Tibial nerve (tissue), 4 donors: ENCODE measurements at places on chromosomes 2 and 18. TPM values are rescaled to one million over a fixed set of nuclear protein-coding genes. Genes with fewer than 3 reads are reported as not detected.

GPBAR1 gene
- total RNA-seq = 21.1 TPM

INPP5D gene
- 43.8 TPM for total RNA-seq

CXCR1 gene
- total RNA-seq = not detected

ANKRD53 gene
- 1.4 TPM for total RNA-seq

CRYGC gene
- not detected for total RNA-seq

SNRNP27 gene
- 108 TPM for total RNA-seq

DNA sequence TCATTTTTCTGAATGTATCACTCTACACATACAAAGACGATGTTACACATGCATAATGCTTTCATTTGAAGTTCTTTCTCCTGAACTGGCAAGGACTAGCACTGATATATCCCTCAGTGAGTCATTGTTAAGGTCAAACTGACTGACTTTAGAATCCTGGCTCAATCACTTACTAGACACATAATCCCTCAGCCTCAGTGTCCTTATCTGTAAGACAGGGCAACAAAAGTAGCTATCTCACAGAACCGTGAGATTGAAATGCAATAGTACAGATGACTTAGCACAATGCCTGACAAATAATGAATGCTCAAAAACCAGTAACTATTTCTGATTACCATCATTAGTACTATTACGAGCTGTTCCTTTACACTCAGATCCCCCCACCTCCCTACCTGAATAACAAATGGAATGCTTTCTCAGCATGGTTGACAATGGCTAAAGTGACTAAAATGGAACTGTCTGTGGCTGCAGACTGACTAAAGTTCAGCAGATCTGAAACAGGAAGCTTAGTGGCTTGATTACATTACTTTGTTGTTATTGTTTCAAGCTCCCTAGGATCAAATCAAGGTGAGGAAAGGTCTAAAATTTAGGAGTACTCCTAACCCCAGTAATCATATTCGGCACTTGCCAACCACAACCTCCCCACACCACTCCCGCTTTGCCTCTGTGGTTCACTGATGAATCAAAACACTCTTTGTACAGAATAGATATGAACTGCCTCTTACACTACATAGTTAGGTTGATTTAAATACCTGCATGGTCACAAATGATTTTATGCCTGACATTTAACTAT lies 35.8 kb upstream of the CACNB4 start:
- no peak for DNase-seq
- H3K4me3 ChIP-seq = no peak overlapping the region
- no peaks in the 10 kb centered on the region for H3K4me1 ChIP-seq

- peaks cover 11% of the 10 kb centered on the region for H3K4me1 ChIP-seq
- no peak for DNase-seq
- no peaks in the 10 kb centered on the region for H3K27me3 ChIP-seq
Observed at GRCh38 chr2:8670580-8670979, 11.3 kb upstream of the ID2 start.

- no peak overlapping the region for H3K4me3 ChIP-seq
- DNase-seq = no peak
- no peaks in the 10 kb centered on the region for H3K4me1 ChIP-seq
- H3K27ac ChIP-seq = no peak overlapping the region
- no peaks in the 10 kb centered on the region for H3K36me3 ChIP-seq
- no peaks in the 10 kb centered on the region for H3K27me3 ChIP-seq
Observed at GRCh38 chr2:10475811-10476660, 27.9 kb upstream of the ODC1 start.

DNA sequence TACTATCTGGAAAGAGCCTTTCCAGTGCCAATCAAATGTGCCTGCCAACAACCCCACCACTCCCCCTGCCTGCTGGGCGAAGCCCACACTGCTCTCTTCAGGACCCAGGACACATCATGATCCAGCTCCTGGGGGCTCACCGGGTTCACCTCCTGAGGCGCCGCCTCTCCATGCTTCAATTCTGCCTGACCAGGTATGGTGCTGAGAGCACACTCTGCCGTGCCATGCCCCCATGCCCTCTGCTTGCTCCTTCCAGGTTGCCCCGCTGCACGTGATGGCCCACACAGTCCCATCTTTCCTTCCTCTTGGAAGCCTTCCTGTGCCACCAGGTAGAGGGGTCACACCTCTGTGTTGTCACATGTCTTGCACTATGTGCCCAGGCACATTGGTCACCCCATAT lies 47.5 kb downstream of the ASB18 start:
- H3K27ac ChIP-seq = no peak overlapping the region
- no peaks in the 10 kb centered on the region for H3K36me3 ChIP-seq
- no peaks in the 10 kb centered on the region for H3K4me1 ChIP-seq
- no peak overlapping the region for H3K4me3 ChIP-seq
- DNase-seq = no peak

DNA sequence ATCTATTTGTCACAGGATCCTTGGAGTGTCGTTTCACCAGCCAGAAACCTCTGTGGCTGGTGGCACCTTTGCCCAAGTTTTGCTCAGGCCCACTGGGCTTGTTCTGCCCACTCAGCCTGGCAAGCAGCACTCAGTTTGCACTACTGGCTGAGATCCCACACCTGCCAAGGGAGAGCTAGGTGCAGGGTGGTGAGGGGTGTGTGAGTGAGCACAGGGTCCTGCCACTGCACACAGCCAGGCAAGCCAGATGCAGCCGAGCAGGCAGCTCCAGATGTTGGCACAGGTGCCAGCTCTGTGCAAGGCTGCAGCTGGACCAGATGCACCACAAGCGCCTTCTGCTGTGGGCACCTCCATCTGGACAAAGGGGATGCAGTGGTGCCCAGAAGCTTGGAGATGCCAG lies 281.7 kb upstream of the UBE2E3 start:
- no peak overlapping the region for H3K27ac ChIP-seq
- no peak for DNase-seq
- no peak overlapping the region for H3K4me3 ChIP-seq

DNA sequence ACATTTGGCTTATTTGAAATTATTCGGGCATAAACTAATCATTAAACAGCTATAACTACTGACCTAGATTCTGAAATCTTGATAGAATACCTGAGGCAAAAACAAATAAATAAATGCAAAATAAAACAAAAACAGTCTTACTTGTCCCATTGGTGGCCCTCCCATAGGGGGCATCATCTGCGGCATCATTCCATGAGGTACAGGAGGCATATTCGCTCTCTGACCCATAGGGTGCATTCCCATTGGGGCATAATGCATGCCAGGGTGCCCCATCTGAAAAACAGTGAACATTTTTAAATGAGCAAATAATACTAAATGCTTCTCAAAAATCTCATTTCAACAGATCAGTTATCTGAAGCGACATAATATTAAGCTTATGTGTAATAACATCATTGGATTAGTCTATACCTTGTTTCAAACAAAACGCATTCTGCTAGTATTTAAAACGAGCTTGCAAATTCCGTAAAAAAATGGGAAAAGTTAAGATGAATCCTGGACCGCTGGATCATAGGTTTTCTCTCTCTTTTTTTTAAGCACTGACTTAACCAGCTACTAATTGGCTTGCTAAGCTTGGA lies 1.3 kb downstream of the PRPF40A start:
- DNase-seq = no peak
- H3K4me1 ChIP-seq = peaks cover 12% of the 10 kb centered on the region
- H3K27me3 ChIP-seq = no peaks in the 10 kb centered on the region
- H3K27ac ChIP-seq = no peak overlapping the region
- H3K4me3 ChIP-seq = no peak overlapping the region
- peaks cover 28% of the 10 kb centered on the region for H3K36me3 ChIP-seq

DNA sequence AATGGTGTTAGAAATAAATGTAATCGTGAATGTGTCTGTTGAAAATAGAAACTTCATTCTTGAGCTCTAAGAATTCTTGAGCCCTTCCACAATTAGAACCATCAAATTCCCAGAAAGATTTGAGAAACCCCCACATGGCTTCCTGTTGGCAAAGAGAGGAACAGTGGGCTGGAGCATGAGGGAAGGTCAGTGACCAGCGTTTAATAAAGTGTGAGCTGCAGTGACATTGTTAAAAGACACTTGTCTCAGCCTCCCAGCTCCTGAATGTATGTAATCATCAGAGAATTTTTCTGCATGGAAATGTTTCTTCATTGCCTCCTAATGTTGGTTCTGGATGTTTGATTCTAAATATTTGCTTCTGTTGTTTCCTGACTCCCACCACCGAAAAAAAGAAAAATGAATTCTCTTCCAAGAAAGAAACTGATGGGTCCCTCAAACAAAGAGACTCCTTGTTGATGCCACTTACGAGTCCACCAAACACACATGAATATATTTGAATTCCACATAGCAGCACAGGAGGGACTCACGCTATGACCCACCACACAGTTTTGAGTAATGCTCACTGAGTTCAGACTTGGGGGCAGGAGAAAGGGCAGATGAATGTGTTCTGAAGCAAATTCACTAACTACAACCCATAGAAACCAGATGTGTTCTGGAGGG lies 225.1 kb upstream of the KLHL29 start:
- no peaks in the 10 kb centered on the region for H3K27me3 ChIP-seq
- H3K36me3 ChIP-seq = no peaks in the 10 kb centered on the region
- no peak overlapping the region for H3K27ac ChIP-seq
- no peaks in the 10 kb centered on the region for H3K4me1 ChIP-seq
- DNase-seq = no peak

DNA sequence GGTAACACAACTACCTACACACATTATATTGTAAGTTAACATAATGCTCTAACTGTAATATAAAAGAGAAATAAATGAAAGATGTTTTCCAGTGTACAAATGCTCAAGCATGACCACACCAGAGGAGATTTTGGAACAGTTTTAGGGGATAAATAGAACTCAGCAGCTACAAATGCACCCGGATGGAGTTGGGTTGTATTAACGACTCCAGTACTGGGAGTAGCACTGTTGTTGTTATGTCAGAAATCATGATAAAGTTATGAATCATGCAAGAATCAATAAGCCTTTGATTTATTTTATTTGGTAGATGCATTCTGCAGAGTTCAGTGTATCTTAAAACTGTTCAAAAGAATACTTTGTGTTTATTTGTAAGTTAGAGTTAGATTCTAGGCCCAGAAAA lies 126.9 kb downstream of the MAP3K20 start:
- H3K4me3 ChIP-seq = no peak overlapping the region
- no peaks in the 10 kb centered on the region for H3K27me3 ChIP-seq
- DNase-seq = no peak
- H3K27ac ChIP-seq = no peak overlapping the region

DNA sequence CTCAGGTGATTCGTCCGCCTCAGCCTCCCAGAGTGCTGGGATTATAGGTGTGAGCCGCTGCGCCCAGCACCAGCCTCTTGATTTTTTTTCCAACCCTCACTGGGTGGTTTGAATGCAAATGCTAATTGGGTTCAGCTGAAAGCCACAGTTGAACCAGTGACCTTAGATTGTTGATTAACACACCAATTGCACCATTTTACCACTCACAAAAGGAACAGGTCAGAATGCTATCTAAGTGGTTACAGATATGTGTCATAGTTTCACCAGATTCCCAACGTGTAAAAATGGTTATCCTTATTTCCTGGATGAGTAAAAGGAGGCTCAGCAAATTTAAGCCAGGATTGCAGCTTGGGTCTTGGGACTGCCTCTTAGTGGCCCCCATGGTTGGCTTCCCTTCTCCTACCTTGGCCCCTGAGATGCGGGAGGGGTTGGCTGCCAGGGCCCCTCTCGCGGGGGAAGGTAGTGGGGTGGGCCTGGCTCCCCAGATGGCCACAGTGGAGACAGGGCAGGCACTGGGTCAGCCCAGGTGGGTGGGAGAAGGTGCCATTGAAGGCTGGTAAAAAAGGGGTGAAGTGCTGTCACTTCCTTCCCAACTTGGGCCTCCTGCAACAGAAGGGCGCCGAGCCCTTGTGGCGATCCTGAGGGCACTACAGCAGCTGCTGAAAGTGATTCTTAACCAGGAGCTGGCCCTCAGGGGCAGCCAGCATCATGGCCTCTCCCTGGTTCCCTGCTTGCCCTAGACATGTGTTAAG lies 164.9 kb upstream of the HAAO start:
- no peaks in the 10 kb centered on the region for H3K36me3 ChIP-seq
- DNase-seq = no peak
- H3K4me1 ChIP-seq = peaks cover 47% of the 10 kb centered on the region
- H3K27me3 ChIP-seq = no peaks in the 10 kb centered on the region
- H3K4me3 ChIP-seq = no peak overlapping the region

DNA sequence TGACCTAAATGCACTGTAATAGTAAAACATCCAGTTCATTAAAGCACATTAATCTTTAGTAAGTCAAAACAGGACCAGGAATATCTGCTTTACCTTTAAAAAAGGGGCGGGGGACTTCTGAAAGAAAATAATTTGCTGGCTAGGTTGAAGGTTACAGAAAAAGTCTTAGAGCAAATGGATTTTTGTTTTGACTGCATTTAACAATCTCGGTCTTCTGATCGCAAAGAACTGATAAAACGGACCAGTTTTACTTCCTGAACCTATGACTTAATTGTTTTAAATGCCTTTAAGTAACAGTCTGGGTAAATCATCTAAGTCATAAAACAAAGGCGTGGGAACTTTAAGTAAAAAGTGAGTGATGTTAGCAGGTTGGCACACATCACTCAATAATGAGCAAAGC lies 783 bp downstream of the BUB1 start:
- H3K4me1 ChIP-seq = peaks cover 16% of the 10 kb centered on the region
- no peaks in the 10 kb centered on the region for H3K27me3 ChIP-seq

- H3K4me3 ChIP-seq = no peak overlapping the region
- H3K4me1 ChIP-seq = no peaks in the 10 kb centered on the region
- H3K27ac ChIP-seq = no peak overlapping the region
- no peaks in the 10 kb centered on the region for H3K27me3 ChIP-seq
- no peaks in the 10 kb centered on the region for H3K36me3 ChIP-seq
Observed at GRCh38 chr2:20868377-20868776, 45.5 kb upstream of the LDAH start.

DNA sequence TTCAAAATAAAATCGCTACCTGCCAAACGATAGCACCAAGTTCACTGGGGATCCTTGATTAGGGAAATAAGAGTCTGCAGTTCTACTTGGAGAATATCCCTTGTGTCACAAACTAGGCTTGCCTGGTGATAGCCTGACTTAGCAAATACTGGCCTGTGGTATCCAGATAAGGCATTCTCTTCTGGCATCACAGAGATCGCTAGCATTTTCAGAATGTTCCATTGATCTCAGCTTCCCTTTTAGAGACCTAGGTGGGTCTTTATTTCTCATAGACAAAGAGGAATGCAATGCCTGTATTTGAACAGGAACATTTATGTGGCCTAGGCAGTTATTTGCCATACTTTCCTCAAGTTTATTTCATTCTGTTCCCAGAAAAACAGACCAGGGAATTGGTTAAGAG lies 349.1 kb downstream of the STK39 start:
- H3K4me1 ChIP-seq = no peaks in the 10 kb centered on the region
- no peaks in the 10 kb centered on the region for H3K27me3 ChIP-seq
- no peak for DNase-seq
- H3K4me3 ChIP-seq = no peak overlapping the region
- no peaks in the 10 kb centered on the region for H3K36me3 ChIP-seq
- no peak overlapping the region for H3K27ac ChIP-seq

- no peaks in the 10 kb centered on the region for H3K27me3 ChIP-seq
- H3K36me3 ChIP-seq = no peaks in the 10 kb centered on the region
- peak; percentile 25 for DNase-seq
- H3K4me3 ChIP-seq = no peak overlapping the region
- no peaks in the 10 kb centered on the region for H3K4me1 ChIP-seq
Observed at GRCh38 chr18:53551868-53552426, 672.5 kb downstream of the MBD2 start.
